SJSA1 (cell line): ENCODE measurements at places on chromosomes 2 and 18. TPM values are rescaled to one million over a fixed set of nuclear protein-coding genes. Genes with fewer than 3 reads are reported as not detected.

DNA sequence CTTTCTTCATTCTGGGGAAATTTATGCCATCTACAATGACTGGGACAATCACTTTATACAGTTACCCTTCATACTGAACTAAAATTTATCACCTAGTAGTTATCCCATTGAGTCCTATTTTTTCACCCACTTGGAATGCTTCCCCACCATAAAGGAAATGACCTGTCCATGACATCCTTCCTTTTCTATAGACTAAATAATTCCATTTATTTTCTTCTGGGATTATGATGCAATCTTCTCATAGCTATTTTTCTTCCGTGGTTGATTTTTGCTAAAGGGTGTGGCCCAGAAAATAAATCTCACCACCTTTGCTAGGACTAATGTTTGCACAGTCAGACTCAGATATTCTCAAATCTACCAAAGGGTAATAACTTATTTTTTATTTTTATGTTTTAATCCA lies 186.1 kb upstream of the NRXN1 start:
- H3K27me3 ChIP-seq = no peaks in the 10 kb centered on the region
- no peaks in the 10 kb centered on the region for H3K36me3 ChIP-seq
- no peaks in the 10 kb centered on the region for H3K4me1 ChIP-seq
- no peak overlapping the region for H3K4me3 ChIP-seq

- H3K27me3 ChIP-seq = no peaks in the 10 kb centered on the region
- H3K4me3 ChIP-seq = no peak overlapping the region
- no peaks in the 10 kb centered on the region for H3K36me3 ChIP-seq
- DNase-seq = no peak
- no peak overlapping the region for H3K27ac ChIP-seq
These were observed 77.7 kb downstream of the MEMO1 start for GRCh38 chr2:31933066-31933465.

GRCh38 chr2:180456801-180457200 lies 449.7 kb upstream of the CWC22 start:
- H3K36me3 ChIP-seq = no peaks in the 10 kb centered on the region
- H3K4me3 ChIP-seq = no peak overlapping the region
- H3K27me3 ChIP-seq = no peaks in the 10 kb centered on the region
- no peak for DNase-seq
- H3K4me1 ChIP-seq = no peaks in the 10 kb centered on the region
- no peak overlapping the region for H3K27ac ChIP-seq

CTAGE1 gene
- 0.11 TPM in 1 of 2 replicates, not detected in the other for total RNA-seq

ZNF2 gene
- 4.2 and 4.8 TPM in 2 replicates for total RNA-seq

NT5C1B gene
- not detected in 2 replicates for total RNA-seq

CFC1 gene
- not detected in 2 replicates for total RNA-seq

CDH7 gene
- not detected in 2 replicates for total RNA-seq
